ENCODE measurements at places on chromosomes 7 and 10. TPM values are rescaled to one million over a fixed set of nuclear protein-coding genes. Genes with fewer than 3 reads are reported as not detected.

- DNase-seq: no peak
Observed at GRCh38 chr10:89458784-89459183, 44.4 kb downstream of the IFIT5 start.

DNA sequence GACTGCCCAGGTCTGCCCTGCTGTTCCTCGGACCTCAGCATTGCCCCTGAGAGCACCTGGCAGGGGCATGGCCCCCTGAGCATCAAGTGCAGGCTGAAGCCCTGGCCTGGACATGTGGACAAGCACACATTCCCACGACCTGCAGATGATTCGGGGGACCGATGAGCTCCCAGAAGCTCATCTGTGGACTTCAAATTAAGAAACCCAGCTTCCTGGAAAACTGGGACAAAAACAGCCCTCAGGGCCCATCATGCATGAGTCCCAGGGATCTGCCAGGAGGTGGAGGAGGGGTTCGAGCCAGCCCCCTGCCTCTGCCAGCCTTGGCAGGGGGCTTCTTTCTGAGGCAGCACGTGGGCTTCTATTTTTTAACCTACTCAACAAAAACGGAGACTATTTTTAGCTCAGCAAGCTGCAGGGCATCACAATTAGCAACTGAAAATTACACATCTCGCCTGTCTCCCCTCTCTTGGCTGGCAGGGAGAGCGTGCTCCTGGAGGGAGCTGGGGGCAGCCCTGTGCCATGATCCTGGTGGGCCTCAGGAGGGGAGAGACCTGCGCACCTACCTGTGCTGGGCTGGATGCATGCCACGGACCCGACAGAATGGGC, 51.8 kb downstream of the RASGEF1A start:
- no peak for DNase-seq

- DNase-seq: no peak
Observed at GRCh38 chr10:4846775-4847174, 20.8 kb downstream of the AKR1E2 start.

DNA sequence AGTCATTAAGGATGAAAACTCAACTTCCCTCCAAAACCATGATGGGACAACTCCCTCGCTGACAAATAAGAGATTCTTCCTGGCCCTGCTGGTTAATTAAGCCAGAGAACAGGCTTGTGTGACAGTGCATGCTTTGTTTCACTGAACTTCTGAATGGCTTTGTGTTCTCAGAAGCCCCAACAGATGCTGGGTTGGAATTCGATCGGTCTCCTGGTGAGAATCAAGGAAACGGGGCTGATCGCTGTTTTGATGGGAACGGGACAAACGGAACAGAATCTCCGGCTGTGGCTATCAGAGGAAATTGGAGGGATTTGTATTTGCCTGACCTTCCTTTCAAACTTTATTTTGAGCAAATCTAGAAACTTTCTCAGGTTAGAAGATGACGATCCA, 145.0 kb downstream of the RNF216 start:
- no peak for DNase-seq

DNA sequence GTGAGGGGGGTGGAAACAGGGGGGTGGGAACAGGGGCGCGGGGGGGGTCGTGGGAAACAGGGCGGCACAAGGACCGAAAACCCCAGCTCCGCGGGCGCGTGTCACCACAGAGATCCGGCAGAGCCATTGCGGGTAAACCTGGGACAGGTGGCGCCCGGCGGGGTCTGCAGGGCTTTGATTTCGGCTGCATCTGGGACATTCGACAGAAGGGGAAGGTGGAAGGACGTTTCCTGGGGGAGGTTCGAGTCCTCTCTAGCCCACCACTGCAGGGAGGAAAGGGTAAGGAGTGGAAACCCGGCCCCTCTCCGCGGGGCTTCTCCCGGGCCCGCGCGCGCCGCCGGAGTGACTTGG, 7.5 kb downstream of the NKX2-3 start:
- no peak for DNase-seq

- DNase-seq: no peak
Observed at GRCh38 chr7:1928645-1929348, 258.7 kb downstream of the ELFN1 start.

DNA sequence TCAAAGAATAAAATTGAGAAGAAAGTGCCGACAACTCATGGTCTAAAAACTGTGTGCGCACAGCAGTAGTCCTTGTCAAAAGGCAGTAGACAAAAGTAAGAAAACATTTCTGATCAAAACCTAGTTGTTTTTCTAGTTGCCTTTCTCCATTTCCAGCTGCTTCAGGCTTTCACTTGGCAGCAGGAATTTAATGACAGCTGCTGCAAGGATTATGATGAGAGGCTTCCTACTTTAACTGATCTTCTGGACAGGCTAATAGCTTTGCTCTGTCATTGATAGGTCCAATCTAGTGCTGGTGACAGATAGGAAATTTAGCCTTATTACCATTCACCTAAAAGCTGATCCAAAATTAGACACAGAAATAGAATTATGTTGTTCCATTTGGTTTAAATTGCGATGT, 110.7 kb upstream of the SEMA3C start:
- no peak for DNase-seq

- DNase-seq: peak; percentile 77
Observed at GRCh38 chr10:79322616-79323543, 24.4 kb upstream of the PPIF start.

DNA sequence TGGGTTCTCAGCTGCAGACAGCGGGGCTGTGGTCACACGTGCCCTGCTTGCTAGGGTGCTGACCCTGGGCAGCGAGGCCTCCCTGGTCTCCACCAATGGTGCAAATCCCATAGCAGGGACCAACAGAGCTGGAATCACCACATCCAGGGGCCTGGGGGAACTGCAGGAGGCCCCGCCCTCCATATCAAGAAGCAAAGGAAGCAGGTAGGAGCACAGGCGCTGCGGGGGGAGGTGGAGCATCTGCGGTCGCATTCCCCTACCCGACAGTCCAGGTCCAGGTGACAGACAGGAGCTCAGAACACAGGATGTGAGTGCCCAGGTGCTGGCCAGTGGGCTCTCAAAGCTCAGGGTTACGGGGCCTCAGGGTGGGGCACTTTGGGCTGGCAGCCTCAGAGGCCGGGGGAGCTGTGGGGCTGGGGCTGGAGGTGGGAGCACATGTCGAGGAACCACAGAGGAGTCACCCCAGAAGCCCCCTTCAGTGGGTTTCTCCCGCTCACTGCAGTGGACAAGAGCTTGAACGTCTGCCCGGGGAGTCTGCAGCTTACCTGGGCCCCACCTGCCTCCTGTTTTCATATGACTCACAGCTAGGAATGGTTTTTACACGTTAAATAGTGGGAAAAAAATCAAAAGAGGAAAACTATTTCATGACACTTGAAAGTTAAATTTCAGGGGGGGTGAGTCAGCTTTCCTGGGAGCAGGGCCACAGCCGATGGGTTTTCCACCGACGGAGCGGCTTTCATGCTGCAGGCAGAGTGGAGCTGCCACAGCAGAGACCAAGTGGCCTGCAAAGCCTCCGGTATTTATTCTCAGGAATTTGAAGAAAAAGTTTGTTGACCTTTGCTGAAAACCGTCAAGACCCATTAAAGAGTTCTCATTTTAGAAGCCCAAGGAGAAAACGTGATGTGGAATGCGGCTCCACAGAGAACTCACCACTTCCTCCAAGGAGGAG, 148.7 kb upstream of the PPP2R2D start:
- no peak for DNase-seq

GRCh38 chr10:69362471-69362954, 54.2 kb downstream of the TACR2 start:
- peak; percentile 80 for DNase-seq

DNA sequence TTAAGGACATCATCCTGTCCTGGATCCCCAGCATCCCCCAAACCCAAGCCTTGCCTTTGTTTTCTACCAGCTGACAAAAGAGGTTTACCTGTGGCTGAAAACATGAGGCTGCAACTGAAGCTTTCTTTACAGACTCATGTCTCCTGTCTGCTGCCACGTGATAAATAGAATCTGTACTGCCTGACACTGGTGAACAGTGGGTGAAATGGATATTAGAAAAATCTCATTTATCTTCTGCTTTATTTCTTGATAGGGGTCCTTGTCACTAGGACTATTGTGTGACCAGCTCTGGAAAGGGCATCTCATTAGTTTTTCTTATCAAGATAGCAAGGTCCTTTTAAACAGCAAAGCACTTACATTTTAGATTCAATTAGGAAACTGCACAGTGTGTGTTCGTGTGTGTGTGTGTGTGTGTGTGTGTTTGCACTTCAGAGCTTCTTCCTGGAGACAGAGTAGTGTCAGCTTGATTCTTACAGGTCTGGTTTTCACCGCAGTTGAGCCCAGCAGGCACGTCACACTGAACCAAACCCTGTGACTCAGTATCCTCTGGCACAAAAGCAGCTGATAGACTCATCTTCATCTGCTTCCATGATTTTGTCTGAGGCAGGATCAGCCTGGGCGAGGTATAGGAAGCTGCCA, 373.5 kb upstream of the CELF2 start:
- DNase-seq: peak; percentile 35

GRCh38 chr7:117895276-117895675, 22.0 kb upstream of the CTTNBP2 start:
- no peak for DNase-seq

DNA sequence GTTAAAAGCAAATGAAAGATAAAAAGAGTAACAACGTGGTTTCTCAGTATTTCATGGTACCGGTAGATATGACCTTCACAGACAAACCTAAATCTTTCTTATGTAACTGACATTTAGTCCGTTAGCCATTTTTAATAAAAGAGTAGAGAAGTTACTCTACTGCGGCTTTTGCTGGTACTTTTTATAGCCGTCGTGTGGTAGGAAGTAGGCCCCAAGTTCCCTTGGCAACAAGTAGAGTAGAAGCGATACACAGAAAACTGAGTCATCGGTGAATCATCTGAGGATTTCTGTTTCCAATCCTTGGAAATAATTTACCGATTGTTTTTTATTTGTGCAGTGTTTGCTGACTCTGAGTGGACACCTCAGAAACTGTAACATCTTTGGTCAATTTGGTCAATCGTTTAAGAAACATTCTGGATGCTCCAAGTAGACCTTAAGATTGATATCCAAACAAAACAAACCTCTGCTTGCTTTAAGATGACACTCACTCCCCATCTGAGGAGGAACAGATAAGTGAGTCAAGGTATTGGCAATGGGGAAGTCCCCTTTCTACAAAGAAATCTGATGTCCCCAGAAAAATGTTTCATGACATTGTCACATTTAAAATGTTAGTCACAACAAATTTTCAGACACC, 63.9 kb upstream of the AHR start:
- peak; percentile 95 for DNase-seq

GRCh38 chr10:1074748-1075308, 18.6 kb downstream of the WDR37 start:
- peak; percentile 18 for DNase-seq

GRCh38 chr10:101272229-101272868, 43.1 kb upstream of the LBX1 start:
- DNase-seq: peak; percentile 65

GRCh38 chr10:48768144-48768766, 83.6 kb downstream of the WDFY4 start:
- no peak for DNase-seq

- DNase-seq: no peak
Observed at GRCh38 chr10:101021692-101022251, 9.2 kb downstream of the PDZD7 start.

DNA sequence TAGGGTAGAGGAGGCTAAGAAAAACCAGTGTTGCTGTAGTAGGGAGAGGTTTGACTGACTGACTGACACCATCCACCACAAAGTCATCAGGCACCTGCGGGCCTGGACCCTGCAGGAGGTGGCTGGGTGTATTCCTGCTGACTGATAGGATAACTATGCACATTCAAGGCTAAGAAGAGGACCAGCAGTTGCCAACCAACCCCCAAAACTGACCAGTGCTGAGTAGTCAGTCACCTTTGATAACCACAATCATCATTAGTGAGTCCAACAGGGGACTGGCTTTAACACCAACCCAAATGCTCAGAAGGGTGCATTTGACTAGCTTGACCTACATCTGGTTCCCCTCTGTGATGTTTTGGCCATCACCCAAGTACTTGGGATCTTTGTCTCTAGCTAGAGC, 30.5 kb downstream of the PLXNA4 start:
- DNase-seq: no peak

DNA sequence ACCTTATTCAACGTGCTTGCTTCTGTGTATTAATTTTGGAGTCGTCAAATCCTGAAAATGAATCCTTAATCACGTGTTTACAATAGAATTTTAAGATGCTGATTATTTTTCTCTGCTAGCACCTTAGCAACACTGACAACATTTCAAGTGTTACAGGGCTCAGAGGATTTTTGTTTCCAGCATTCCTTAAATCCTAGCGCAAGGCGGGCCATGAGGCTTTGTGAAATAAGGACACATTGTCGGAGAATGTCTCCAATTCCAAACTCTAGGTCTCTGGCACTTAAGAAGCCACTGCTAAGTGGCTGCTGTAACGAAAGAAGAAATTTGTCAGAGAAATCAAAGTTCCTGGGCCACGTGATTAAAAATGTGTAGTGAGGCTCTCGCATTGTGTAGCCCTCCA, 390.9 kb upstream of the CELF2 start:
- DNase-seq: no peak

DNA sequence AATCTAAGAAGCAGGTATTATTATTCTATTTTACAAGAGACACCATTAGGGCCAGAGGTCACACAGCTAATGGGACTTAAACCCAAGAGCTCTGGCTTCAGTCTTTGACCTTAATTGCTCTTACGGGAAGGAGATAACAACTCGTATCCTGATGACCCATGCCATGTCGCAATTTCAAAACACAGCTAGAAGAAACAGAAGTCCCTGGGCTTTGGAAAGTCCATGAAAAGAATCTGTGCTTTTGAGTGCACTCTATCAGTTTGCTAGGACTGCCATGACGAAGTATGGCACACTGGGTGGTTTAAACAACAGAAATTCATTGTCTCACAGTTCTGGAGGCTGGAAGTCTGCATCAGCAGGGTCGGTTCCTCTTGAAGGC, 247.8 kb upstream of the AOAH start:
- DNase-seq: no peak

PYROXD2 gene
- total RNA-seq: 1.1 TPM

MMRN2 gene
- 6.1 TPM for total RNA-seq

CYP3A4 gene
- not detected for total RNA-seq

BEND7 gene
- 1.3 TPM for total RNA-seq

STOX1 gene
- not detected for total RNA-seq

EEPD1 gene
- total RNA-seq: 2.3 TPM

OGDHL gene
- not detected for total RNA-seq

BET1 gene
- 32.4 TPM for total RNA-seq
